GM06990 (cell line): ENCODE measurements at places on chromosomes 7 and 10.

DNA sequence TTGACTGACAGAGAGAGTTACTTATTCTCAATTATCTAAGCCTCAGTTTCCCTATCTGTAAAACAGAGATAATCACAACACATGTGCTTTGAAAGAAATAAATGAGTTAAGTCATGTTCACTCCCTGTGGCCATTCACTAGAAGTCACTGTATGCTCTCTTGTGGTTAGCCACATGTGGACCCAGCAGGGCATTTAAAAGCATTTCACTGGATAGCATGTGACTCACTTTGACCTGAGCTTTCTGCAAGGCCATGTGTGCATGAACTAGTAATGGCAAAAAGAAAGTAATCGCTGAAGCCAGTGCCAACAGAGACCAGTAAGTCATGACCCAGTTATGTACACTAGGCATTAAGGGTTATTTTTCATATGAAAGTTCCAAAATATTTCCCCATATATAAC lies 557.0 kb upstream of the IGFBP3 start:
- no peak for DNase-seq

- no peak for DNase-seq
Measured at GRCh38 chr10:9792181-9792580, 1225.5 kb upstream of the CELF2 start.

GRCh38 chr7:121945480-121946236 lies 72.7 kb downstream of the PTPRZ1 start:
- DNase-seq: no peak

DNA sequence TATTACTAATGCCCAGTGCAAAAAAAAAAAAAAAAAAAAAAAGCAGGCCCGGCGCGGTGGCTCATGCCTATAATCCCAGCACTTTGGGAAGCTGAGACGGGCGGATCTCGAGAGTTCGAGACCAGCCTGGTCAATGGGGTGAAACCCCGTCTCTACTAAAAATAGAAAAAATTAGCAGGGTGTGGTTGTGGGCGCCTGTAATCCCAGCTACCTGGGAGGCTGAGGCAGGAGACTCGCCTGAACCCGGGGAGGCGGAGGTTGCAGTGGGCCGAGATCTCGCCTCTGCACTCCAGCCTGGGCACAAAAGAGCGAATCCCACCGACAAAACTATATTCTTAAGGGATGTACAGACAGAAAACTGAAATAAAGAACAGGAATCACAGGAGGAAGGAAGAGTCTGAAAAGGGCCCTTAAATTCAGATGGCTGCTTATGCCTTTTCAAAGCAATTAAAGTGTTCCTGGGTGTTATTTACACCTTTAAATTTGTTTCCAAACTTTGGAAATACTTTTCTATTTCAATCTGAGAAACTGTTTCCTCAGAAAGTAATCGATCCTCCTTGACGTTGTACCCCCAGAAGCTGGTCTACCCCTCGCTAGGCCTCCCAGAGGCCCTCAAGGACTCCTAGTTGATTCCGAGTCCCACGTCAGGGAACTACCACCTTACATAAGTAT lies 2.0 kb upstream of the KMT2E start:
- no peak for DNase-seq

- DNase-seq: no peak
Measured at GRCh38 chr10:129078346-129078745, 388.7 kb upstream of the MGMT start.

- DNase-seq: peak; percentile 75
Measured at GRCh38 chr7:81924494-81924893, 154.6 kb upstream of the HGF start.

DNA sequence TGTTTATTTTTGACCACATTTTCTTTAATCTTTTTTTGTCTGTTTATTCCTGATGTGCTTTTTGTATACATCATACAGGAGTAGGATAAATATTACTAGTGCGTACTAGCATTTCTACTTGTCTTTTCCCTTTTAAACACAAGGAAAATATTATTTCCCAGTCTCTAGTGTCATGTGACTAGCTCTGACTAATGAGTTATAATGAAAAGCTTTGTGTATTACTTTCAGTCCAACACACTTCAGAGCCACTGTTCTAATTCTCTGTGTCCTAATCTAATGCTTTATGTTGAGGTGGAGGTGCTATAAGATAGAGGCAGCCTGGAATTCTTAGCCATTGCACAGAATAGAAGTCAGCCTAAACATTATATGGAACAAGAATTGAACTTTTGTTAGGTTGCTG lies 65.0 kb upstream of the RAB18 start:
- no peak for DNase-seq

- DNase-seq: no peak
Measured at GRCh38 chr7:112101201-112101846, 104.9 kb downstream of the DOCK4 start.

GRCh38 chr10:113305871-113306270 lies 247.0 kb upstream of the HABP2 start:
- DNase-seq: no peak

- DNase-seq: no peak
Measured at GRCh38 chr10:28058746-28059145, 59.9 kb upstream of the ODAD2 start.

GRCh38 chr7:158559356-158559755 lies 28.3 kb downstream of the PTPRN2 start:
- DNase-seq: no peak

DNA sequence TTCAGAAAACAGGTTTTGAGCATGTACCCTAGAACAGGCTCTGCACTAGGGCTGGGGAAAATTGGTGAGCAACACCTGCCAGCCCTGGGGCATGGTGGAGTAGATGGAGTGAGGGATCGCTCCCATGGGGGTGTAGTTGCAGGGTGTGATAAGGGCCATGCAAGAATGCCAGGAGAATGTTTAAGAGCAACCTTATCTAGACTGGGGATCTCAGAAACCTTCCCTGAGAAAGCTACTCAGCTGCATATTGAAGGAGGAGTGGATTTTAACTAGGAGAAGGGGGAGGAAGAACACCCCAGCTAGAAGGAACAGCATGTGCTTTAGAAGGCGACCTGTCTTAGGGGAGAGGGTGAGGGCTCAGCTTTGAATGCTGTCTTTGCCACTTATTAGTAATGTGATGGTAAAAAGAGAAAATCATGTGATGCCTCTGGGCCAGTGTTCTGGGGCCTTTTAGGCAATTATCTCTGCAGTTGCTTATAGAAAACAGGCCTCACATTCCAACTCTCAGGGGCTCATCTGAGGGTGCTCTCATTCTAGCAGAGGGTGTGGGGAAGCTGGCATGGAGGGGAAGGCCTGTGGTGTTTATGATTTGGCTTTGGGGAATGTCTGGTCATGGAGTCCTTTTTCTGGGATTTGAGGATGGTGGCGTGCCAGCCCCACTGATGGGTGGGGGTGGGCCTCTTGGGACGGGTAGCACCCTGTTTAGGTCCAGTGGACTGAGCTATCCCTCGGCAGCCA lies 225.4 kb downstream of the BMPER start:
- DNase-seq: no peak

DNA sequence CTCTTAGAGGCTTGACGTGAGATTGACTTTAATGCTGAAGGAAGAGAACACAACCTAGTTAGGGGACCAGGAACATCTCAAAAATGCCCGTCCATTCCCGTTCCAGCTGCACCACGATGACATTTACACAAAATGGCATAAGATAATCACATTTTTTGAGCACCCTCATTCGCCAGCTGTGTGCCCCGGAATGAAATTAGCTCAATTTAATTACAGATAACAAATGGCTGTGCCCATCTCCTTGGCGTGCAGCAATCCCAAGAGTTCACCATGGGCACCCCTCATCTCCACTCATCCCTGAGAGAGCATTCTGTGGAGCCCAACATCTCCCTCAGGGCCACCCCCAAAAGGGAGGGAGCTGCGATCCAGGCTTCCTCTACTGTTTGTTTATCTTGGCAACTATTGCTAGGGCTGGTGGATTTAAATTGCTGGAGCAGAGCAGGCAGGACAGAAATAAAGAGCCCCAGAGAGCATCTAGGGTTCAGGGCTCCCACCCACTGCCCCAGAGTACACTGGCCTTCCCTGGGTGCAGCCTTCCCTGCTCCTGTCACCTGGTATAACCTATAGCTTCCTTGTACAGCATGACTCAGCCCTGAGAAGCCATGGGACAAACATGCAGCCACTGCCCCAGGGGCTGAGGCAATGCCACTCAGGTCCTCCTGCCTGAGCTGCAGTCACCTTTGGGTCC lies 263.5 kb downstream of the ZEB1 start:
- no peak for DNase-seq

DNA sequence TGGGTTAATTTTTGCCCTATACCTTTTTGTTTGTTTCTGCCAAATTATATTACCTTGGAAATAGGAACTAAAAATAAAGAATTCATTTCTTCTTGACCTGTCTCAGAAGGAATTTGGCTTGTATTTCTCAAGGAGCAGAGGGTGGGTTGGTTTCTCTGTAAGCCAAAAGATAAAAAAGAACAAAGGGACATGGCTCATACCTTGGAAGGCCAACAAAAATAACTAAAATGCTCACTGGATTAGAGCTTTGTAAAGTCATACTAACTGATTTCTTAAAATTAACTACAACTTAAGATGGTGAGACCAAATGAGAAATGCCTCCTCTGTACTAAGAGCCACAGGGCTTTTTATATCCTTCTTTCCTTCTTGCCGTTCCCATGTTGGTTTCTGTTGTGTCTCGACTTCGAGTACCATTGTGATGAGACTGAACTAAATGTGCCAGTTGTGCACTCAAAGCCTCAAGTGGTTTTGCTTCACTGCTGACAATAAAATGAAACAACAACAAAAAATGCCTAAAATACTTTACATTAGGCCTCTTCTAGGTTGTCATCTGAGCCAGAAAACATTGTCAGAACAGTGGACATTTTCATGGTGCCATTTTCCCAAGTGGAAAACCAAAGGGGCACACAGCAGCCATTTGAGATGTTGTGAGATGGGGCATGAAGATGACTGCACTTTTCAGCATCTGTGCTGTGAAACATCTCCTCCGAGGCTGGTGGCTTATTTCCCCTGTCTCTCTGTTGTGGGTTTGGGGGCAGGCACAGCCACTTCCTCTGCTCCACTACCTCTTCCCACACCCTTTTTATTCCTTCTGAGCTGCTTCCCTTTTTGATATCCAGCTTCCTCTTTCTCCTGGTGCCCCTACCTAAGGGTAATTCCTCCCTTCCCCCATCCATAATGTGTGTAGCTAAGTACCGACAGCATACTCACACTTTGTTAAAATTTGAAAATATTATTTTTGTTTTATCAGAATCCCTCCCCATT lies 51.8 kb upstream of the AGR3 start:
- no peak for DNase-seq

- DNase-seq: no peak
Measured at GRCh38 chr10:62501547-62501946, 127.4 kb downstream of the ZNF365 start.

DNA sequence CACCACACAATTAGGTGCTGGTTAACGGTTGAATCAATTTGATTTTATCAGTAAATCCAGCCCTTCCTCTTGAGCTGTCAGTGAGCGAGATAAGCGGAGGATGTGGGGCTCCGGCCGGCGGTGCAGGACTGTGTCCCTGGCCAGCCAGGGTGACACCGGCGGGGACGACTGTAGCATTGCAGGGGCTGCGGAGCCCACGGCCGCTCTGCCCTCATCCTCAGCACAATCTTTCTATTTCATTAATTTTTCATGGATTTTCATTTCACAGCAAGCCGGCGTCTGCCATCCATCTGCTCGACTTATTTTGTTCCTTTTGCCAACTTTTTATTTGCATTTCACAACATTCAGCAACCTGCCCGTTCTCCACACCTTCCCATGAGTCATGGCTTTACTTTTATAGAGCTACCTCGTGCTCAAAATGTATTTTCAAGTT lies 4.7 kb downstream of the ADARB2 start:
- no peak for DNase-seq

DNA sequence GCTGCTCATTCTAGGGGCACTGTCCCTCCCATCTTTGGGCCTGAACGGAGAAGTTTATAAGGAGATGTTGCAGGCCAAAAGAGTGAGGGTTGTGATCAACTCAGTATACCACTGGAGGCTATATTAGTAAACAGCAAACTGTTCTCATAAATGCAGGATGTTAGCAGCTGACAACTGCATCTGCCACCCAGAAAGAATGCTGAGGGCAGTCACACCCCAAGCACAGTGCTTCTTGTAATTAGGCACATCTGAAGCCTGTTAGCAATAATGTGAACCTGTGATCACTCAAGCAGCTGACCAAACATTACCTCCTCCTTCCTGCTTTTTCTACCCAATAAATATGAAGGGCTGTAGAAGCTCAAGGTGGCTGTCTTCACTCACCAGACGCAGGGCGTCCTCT lies 38.4 kb upstream of the ZNF138 start:
- DNase-seq: no peak

GRCh38 chr7:57181281-57181680 lies 49.0 kb upstream of the ZNF479 start:
- DNase-seq: no peak

DNA sequence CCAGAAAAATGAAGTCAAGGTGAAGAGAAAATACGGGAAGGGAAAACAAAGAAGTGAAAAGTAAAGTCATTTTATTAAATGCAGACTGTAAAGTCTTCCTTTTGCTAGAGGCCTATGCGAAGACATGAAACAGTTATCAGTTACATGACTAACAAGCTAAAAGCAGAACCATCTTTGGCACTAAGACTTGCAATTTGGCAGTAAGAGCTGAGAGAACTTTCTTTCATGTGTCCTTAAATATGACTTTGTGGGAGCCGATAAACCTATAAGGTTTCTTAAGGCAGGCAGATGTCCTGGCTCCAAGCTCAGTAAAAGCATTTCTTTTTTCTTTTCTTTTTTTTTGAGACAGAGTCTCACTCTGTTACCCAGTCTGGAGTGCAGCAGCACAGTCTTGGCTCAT lies 10.4 kb downstream of the ANLN start:
- no peak for DNase-seq

GRCh38 chr10:12348294-12348869 lies 965 bp upstream of the CAMK1D start:
- DNase-seq: no peak

- no peak for DNase-seq
Measured at GRCh38 chr7:72805526-72806494, 22.2 kb downstream of the TYW1B start.

DNA sequence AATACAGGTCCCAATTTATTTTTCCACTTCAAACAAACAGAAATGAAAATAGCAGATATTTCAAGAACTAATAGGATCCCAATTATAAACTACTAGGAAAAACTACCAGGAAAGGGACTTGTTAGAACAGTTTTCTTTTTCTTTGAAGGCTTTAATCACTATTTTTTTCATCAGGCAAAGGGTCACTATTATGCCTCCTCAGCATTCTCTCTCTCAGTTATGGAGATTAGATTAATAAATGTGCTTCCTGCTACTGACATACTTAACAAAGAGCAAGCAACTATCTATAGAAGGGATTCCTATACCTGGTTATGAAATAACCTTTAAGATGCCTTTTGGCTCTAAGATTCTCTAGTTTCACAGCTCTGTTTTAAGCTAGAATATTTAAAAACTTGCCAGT lies 71.0 kb upstream of the OGDHL start:
- no peak for DNase-seq

- no peak for DNase-seq
Measured at GRCh38 chr10:50248598-50248997, 2.7 kb downstream of the ASAH2 start.

- no peak for DNase-seq
Measured at GRCh38 chr10:71957546-71958275, 6.5 kb upstream of the CHST3 start.

- DNase-seq: no peak
Measured at GRCh38 chr10:77410523-77410922, 227.1 kb downstream of the KCNMA1 start.
